ENCODE measurements at places on chromosomes 12 and 14.

- no peak for DNase-seq
Measured at GRCh38 chr14:73227812-73228781, 9.2 kb upstream of the PAPLN start.

- no peak for DNase-seq
Measured at GRCh38 chr12:131564845-131565244, 146.0 kb upstream of the SFSWAP start.

GRCh38 chr14:89340200-89341181 lies 76.5 kb downstream of the FOXN3 start:
- no peak for DNase-seq

- no peak for DNase-seq
Measured at GRCh38 chr12:26317942-26318575, 122.7 kb downstream of the SSPN start.

- no peak for DNase-seq
Measured at GRCh38 chr14:59254146-59254910, 65.9 kb downstream of the DAAM1 start.

DNA sequence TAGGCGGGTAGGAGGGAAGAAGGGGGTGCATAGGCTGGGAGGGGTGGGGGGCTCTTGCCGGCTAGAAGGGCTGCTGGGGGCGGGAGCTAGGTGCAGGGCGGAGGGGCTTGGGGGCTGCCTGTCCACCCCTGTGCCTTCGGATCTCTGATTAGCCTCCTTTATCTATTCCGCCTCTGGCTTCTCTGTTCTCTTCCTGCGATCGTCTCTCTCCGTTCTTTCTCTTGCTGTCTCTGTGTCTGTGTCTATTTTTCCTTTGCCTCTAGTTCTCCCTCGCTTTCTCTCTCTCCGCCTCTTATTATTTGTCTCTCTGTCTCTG lies 166.7 kb upstream of the LHX5 start:
- no peak for DNase-seq

DNA sequence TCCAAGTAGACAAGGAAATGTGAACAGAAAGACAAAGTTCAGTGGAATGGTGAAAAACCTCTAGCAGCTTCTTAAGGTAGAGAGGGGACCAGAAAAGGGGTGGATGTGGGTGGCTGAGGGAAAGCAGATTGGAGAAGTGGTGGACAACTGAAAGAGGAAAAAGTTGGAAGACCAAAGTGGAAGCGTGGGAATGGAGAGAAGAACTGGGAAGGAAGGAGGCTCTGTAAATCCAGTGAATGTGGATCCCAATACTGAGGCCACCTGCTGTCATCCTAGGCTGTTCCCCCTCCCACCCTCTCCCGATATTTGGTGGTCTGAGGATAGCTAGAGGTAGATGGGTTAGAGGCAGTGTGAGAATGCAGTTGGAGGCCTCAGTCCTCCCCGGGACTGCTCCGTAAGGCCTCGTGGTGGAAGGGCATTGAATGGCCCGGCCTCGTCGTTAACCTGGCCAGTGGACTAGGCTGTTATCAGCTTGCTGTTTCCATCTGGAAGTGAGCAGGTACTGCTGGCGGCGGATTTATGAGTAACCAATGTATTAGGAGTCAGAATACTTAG lies 822 bp upstream of the POU6F1 start:
- DNase-seq = no peak

DNA sequence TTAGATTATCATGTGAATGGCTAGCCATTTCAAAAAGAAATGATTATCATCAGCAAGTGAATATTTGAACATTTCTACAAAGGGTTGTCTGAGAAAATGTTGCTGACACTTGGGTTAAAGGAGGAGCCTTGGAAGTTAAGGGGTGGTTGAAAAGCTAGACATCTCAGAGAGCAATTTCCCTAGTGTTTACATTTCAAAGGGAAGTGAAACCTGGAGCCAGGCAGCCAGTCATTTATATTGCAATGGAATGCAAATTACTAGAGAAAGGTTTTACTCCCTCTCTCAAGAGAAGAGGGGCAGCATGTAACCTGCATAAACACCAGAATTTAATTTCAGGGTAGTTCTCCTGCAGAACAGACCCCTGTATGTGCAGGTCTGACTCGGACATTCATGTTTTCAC lies 279.0 kb downstream of the SLC16A7 start:
- no peak for DNase-seq

GRCh38 chr14:97350894-97351731 lies 553.9 kb downstream of the VRK1 start:
- peak; percentile 20 for DNase-seq

DNA sequence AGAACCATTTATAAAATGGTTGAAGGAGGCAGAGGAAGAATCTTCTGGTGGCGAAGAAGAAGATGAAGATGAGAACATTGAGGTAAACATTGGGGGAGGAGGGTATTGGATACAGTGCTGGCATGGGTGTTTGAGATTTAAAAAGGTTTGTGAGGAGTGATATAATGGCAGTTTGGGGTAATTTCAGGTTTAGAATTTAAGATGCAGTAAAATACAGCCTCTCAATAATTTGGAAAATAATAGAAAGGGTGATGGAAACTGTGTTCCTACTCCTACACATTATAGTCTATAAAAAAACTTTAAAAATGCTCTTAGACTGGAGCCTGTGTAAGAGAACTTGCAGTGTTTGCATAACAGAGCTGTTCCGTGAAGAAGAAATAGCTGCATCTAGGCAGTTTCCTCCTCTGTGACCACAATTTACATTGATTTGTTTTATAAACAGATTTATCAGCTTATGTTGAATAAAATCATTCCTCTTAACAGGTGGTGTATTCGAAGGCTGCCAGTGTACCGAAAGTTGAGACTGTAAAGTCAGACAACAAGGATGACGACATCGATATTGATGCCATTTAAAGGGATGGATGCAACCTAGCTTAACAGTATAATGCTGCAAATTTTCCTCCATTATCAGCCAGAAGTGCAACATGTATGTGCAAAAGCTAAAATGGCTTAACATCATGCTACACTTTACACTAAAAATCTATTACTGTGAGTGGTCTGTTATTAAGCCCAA lies 6.6 kb downstream of the EIF5 start:
- DNase-seq = no peak

DNA sequence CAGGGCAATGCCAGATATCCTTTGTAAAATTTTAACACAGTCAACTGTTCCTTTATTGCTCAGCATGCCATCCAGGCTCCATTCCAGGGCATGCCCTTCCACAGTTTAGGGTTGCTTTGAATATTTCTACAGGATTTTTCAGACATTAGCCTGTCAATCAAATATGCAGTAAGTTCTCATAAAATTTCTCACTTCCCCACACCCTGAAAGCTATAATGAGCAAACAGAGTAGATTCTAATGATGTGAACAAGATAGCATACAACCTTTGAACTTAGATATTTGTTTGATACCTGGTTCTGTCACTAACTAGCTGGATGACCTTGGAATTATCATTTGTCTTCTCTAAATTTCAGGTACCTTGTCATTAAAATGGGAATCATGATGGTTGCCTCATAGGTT lies 251.2 kb downstream of the SYT1 start:
- no peak for DNase-seq

DNA sequence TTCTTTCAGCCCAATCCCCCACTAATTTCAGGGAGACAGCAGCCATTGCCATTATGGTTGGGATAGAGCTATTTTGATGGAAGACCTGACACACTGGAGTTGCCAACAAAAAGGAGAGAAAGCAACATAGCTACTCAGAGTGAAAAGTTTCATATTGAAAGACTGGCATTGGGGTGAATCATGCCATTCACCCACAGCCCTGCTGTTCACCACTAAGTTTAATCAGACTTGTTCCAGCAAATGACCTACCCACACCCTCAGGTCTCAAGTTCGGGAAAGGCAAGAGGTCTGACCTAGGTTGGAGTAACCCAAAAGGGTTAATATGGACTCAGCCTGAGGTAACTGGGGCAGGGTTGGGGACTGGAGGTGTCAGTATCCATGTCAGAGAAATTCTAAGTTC lies 169.2 kb downstream of the PAWR start:
- DNase-seq = no peak

DNA sequence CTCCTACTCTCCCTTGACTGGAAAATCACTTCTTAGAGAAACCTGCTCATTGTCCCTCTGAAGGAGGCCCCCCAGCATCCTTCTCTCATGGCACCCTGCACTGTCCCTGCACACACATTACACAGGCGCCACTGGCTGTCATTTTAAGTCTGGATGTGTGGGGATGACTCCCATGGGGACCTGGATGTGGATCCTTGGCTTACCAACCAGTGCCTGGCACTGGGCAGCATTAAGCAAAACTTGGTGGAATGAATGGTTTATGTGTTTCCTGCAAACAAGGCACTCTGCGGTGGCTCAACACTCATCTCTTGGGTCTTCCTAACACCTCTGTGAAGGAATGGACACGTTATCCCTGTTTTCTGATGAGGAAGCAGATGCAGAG lies 162.4 kb downstream of the RBM19 start:
- DNase-seq = no peak

GRCh38 chr12:120659151-120659525 lies 18.7 kb downstream of the CABP1 start:
- no peak for DNase-seq

- DNase-seq = no peak
Measured at GRCh38 chr12:107435520-107435919, 250.1 kb upstream of the PWP1 start.

GRCh38 chr12:21831791-21832344 lies 57.4 kb upstream of the KCNJ8 start:
- DNase-seq = no peak

- DNase-seq = no peak
Measured at GRCh38 chr12:73991138-73991537, 546.5 kb upstream of the ATXN7L3B start.

DNA sequence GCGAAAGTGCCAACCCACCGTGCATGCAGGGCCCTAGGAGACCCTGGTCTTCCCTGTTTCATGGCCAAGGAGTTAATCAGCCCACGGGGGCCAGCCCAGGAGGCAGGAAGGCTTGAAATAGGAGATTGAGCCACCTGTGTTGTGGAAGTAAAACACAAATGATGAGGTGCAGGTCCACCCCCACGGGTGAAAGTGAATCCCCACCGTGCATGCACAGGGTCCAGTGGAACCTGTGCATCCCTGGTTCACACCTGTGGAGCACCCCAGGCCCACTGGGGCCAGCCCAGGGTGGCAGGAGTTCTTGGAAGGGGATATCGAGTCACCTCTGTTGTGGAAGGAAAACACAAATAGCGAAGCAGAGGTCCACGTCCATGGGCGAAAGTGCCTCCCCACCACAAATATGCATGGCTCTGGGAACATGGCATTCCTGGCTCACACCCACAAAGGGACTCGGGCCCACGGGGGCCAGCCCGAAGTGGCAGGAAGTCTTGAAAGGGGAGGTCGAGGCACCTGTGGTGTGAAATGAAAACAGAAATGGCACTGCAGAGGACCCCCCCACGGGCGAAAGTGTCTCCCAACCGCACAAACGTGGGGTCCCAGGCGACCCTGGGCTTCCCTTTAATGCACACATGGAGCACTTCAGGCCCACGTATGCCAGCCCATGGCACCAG lies 381.5 kb downstream of the ALG10 start:
- no peak for DNase-seq

- no peak for DNase-seq
Measured at GRCh38 chr12:105993766-105994555, 144.8 kb downstream of the NUAK1 start.

DNA sequence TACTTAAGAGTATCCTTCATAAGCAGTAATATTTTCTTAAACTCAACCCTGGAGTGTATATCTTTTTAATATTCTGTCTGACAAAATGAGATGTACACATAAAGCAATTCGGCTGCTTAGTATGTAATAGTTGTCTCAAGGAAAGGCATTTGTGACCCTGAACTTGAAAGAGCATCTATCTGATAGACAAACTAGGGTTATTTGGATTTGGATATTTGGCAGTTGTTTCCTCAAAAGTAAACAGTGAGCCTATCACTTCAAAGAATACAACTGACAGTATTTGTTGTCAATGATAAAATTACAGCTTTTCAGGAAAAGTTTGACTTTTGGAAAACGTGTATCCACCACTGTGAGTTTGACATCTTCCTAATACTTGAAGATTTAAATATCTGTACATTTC lies 123.4 kb downstream of the TGFB3 start:
- no peak for DNase-seq

DNA sequence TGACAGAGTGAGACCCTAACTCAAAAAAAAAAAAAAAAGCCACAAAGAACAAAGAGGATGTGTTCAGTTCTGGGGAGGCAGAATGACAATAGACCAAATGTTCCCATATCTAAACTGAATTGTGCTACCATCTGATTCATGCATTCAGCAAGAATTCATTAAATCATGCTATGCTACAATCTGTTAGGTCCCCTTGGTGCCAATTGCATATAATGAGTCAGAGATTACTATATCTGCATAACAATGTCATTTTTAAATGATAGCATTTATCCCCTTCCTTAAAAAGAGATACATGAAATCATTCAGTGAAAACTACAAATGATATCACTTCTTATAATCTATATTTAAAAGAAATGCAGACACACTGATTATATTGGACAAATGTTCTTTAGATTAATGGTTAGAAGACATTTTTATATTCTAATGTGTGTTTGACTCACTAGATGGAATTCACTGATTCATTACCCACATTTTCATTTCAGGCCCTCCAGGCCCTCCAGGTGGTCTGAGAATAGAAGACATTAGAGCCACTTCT lies 207.6 kb upstream of the PDZRN4 start:
- no peak for DNase-seq

DNA sequence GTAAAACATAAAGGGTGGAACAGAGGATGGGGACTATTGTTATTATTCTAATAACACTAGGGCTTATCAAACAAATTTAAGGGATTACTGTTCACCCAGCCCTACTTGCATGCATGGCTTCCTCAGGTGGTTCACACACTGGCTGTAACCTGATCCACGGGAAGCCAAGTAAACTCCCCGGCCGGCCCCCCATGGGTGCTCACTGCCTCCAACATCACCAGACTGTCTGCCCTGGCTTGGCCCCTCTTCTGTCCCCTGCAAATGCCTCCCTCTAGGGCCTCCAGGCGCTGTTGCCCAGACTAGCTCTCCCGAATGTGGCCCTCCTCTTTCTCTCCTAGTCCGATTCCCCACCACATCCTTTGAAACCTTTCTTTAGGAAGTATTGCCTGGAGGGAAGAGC lies 18.6 kb downstream of the FAIM2 start:
- no peak for DNase-seq

All from CD4-positive, alpha-beta T cell (primary cell).